Fibroblast of gingiva (primary cell): ENCODE measurements at places on chromosomes 4 and X.

DNA sequence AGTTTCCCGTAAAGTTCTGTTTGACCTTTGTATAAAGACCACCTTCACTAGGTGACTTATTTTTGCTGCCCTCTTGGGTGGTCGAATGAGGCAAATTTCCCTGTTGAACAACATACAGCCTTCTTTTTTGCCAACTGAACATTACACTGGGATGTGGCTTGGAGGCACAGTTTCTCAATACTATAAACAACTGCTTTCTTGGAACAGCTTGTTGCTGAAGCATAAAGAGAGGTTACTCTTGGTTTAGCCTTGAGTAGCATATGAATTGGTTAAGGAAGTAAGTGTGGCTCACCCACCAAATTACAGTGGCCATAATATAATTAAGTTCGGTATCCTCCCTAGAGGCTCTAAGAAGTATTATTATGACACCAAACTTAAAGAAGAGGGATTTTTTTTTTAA is 40.0 kb downstream of the HHIP start:
- peak; percentile 45 for DNase-seq

GRCh38 chr4:15690020-15690809 is 8.6 kb downstream of the FAM200B start:
- DNase-seq = peak; percentile 39

DNA sequence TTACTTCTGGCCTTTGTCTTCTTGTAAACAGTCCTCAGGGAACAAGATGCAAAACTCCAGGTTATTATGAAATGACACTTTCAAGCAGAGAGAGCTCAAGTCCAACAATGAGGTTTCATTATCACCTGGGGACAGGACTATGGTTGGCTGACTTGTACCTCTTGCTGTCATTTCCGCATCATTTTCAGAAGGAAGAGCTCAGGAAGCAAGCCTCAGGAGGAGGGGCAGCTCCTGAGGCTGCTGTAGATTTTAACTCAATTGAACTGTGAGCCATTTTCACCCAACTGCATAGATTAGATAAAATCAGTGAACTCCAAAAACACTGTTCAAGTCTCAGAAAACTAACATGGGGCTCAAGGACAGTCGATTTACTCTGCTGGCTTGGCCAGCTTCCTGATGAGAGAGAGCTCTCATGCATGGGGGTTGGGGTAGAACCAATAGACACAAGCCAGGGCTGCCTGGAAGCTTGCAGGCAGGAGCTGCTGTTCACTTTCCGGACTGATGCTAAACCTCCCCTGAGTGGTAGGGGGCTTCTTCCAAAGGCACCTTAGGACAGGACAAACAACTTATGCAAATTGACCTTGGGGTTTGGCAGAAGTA is 23.6 kb downstream of the TMEM255A start:
- no peak for DNase-seq

DNA sequence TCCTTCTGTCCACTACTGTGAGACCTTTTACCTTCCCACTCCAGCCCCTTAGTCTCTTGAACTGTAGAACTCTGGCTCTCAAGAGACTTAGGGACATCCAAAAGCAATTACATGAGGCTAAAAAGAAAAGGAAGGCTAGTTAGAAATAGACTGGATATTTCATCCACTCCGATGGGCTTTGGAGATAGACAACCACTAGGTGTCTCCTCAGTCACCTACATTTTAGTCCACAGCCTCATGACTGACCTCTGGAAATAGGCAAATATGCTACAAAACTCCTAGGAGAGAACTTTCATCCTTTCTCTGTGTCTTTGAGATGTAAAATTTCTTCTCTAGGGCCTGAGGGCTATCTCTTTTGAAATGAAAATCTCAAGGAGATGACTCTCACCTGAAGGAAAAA is 45.1 kb upstream of the LAMP2 start:
- peak; percentile 11 for DNase-seq

DNA sequence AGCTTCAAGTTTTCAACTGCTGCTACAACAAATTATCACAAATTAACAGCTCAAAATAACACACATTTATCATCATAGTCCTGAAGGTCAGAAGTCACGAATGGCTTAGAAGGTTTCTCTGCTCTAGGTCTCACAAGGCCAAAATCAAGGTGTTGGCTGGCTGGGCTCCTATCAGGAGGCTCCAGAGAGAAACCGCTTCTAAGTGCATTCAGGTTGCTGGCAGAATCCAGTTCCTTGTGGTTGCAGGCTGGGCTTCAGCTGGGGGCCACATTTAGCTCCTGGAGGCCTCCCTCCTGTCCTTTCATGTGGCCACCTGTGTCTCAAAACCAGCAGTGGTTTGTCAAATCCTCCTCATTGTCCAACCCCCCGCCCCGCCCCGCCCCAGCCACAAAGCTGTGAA is 15.4 kb downstream of the MRFAP1 start:
- no peak for DNase-seq

DNA sequence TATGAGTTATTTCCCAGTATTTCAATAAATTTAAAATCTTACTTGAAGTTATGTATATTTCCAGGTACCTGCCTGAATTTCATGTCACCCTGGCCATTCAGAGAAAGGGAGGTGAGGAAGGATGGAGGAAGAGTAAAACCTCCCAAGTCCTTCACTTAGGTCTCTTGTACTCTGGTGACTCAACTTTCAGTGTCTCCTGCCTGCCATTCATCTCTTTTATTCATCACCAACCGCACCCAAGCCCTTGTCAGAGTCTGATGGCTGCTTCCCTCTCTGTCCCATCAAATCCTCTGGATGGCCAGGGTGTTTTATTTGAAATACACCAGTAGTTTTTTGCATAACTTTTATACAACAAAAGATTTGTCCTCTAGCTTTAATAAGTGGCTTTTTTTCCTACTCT is 17.8 kb downstream of the TMPRSS11E start:
- DNase-seq = no peak

- DNase-seq = no peak
Measured at GRCh38 chr4:71283642-71284257, 55.1 kb upstream of the SLC4A4 start.

GRCh38 chr4:168509786-168510185 is 12.9 kb downstream of the PALLD start:
- DNase-seq = peak; percentile 66

GRCh38 chr4:66930206-66930605 is 615.1 kb downstream of the CENPC start:
- no peak for DNase-seq

DNA sequence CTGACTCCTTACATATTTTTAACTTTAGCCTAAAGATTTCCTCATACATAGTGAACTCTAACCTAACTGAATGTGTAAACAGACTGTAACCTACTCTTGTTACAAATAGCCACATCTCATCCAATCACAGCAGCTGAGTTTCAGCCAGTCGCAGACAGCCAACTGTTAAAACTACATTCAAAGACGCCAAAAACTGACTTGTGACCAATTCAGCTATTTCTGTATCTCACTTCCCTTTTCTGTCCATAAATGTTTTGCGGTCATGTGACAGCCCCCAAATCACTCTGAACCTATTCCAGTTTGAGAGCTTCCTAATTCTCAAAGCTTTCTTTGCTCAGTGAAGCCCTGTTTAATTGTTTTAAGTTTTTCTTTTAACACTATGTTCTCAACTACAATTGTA is 2731.9 kb downstream of the ARAP2 start:
- DNase-seq = no peak

- DNase-seq = no peak
Measured at GRCh38 chr4:171932238-171932637, 119.0 kb downstream of the GALNTL6 start.

DNA sequence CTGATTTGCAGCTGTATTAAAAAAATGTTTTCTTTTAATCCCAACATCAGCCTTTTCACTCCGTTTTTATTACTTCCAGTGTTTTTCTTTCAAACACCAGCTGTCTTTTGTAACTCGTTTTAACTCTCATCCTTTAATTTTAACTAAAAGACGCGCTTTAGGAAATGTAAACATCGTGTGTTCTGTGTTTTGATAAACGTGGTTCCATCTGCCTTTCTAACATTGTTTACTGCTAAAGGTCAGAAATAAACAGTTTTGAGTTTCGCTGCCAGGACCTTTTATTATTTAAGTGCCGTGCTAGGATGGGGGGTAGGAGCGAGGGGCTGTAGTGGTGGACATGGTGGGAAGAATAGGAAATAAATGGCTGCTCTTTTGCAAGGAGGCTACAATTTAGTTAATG is 1.5 kb downstream of the N4BP2 start:
- no peak for DNase-seq

GRCh38 chr4:17283251-17283650 is 228.6 kb downstream of the QDPR start:
- no peak for DNase-seq

- DNase-seq = no peak
Measured at GRCh38 chr4:13982010-13982409, 354.5 kb upstream of the BOD1L1 start.

- DNase-seq = no peak
Measured at GRCh38 chr4:78787392-78788006, 11.3 kb downstream of the BMP2K start.

DNA sequence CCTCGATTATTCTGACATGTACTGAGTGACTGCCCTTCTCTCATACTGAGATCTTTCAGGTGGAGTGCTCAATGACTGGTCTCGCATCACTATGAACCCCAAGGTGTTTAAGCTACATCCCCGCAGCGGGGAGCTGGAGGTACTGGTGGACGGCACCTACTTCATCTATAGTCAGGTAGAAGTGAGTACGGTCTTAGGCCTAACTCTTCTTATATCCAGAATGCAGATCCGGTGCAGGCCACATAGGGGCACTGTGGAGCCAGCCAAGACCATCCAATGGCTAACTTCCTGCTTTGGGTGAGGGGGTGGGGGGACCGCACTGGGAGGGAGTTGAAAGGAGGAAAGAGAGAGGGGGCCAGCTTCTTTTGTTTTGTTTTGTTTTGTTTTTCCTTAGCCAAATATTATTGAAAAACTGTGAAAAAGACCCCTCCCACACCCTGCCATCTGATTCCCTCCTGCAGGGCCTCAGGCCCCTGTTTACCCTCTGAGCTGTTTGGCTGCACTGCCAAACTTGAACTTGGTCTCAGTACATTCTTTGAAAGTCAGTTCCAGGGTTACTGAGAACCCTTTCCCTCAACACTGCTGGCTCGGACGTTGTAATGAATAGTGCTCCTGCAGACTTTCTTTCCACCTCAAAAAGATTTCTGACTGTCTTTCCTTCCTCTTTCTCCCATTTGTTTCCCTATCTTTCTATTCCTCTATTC is 16.2 kb downstream of the AWAT2 start:
- DNase-seq = peak; percentile 2

DNA sequence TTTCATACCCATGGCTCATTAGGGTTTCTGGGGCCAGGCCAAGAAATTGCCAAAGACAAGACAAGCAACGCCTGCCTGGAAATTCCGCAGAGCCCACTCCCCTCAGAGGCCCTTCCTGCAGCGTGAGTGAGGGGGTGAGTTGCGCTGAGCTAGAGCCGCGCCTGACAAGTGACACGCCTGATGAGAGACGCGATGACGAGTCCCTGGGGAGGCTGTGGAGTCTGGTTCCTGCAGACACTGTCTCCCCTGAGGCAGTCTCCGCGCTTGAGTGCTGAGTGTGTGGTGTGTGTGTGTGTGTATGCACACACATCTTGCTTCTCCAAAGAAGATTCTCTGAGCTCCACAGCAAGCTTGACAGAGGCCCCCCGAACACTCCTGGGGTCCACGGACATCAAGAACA is 269.8 kb downstream of the BCOR start:
- DNase-seq = no peak

GRCh38 chr4:112170451-112170993 is 25.3 kb downstream of the FAM241A start:
- peak; percentile 89 for DNase-seq

DNA sequence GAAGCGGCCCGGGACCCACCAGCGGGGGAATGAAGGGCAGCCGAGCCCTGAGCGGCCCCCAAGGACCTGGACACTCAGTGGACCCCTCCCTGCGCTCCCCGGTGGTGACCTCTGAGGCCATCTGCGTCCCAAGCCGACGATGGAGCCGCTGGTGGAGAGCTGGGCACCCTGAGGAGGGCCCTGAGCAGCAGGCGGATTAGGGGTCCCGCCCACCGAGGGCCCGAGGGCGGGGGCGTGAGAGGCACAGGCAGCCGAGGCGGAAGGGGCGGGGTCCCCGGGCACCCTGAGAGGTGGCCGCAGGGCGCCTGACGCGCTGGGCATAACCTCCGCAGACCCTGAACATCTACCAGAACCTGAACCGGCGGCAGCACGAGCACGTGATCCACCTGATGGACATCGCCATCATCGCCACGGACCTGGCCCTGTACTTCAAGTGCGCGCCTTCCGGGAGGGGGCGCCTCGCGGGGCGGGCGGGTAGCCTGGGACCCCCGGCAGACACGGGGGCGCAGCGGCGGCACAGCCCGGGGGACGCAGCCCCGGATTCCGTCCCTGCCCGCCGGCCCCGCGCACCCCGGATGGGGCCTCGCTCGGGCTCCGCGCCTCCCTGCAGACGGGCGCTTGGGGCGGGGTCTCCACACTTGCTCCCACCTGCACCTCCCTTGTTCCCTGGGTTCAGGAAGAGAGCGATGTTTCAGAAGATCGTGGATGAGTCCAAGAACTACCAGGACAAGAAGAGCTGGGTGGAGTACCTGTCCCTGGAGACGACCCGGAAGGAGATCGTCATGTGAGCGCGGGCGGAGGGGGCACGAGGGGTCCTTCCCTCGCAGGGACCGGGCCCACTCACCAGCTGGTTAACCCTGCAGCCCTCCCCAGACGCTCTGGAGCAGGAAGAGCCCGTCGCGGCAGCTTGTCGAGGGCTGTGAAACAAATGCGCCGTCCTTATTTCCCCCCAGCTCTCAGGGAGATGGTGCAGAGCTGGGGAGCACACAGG is 10.3 kb downstream of the ATP5ME start:
- no peak for DNase-seq

DNA sequence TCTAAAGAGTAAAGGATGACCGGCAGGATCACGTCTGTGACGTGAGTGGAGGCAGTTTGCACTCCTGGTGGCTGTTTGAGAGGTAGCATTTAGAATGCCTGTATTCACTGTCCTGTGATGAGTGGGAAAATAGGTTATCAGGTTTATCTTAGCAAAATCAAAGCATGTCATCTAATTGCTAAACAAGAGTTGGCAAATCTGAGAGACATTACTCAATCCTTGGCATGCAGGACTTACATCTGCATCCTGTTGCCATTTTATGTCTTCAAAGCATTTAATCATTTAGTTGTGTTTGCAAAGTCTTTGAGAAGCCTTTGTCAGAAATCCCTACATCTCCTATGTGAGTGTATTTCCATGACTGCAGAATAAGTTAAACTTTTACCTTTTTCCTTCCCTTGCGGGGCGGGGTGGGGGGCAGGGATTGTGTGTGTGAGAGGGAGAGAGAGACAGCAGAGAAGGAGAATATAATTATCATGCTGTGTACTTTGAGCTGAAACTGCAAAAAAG is 41.4 kb upstream of the MSANTD1 start:
- DNase-seq = peak; percentile 81

- peak; percentile 39 for DNase-seq
Measured at GRCh38 chr4:86401826-86402225, 42.0 kb upstream of the MAPK10 start.
